ENCODE measurements at places on chromosomes 16 and 17.
A peak's percentile ranks its signal among the peaks of the same experiment; 100 is the strongest.

DNA sequence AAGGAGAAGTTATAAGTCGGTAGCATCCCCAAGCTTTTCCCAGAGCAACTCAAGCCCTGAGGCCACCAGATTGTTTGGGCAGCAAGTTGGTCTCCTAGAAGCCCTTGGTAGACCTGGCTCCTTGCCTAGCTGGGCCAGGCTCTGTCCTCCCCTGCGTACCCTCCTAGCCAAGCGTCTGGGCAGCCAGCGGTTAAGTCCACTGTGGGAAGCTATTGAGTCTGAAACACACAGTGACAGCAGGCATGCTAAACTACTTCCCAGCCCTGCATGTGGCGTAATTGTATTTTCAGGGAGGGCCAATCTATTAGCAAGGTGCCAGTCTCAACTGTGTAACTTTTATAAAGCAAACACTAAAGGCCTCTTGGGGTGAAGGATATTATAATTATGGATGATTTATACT, 419.1 kb upstream of the RBFOX1 start:
- peak; percentile 62 for DNase-seq

DNA sequence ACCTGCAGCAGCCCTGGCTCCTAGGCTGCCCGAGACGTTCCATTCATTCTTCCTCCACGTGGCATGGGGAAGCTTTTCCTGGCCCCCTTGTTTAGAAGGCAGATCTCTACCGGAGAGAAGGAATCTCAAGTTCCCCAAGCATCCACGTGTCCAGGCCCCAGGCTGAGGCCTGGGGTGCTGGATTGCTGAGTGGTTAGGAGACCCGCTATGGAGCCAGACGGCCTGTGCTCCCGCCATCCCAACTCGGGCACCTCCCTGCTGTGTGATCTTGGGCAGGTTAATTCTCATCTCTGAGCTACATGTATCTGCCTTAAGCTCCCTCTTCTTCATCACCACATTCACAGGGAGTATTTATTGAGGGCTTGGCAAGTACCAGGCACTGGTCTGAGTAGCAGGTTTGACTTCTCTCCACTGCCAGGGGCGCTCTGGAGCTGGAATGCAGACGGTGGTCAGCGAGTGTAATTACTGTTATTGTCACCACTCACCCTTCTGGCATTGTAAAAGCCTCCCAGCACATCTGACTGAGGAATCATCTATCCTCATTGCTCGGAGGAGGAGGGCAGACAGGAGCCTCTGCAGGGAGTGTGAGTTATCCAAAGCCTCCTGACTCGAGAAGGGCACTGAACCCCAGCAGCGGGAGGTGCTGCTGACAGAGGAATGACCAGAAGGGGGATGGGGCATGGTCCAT, 1.1 kb upstream of the ADGRG1 start:
- DNase-seq, result peak; percentile 33

GRCh38 chr16:65967376-65967775, 399.1 kb upstream of the CDH5 start:
- DNase-seq, result no peak

DNA sequence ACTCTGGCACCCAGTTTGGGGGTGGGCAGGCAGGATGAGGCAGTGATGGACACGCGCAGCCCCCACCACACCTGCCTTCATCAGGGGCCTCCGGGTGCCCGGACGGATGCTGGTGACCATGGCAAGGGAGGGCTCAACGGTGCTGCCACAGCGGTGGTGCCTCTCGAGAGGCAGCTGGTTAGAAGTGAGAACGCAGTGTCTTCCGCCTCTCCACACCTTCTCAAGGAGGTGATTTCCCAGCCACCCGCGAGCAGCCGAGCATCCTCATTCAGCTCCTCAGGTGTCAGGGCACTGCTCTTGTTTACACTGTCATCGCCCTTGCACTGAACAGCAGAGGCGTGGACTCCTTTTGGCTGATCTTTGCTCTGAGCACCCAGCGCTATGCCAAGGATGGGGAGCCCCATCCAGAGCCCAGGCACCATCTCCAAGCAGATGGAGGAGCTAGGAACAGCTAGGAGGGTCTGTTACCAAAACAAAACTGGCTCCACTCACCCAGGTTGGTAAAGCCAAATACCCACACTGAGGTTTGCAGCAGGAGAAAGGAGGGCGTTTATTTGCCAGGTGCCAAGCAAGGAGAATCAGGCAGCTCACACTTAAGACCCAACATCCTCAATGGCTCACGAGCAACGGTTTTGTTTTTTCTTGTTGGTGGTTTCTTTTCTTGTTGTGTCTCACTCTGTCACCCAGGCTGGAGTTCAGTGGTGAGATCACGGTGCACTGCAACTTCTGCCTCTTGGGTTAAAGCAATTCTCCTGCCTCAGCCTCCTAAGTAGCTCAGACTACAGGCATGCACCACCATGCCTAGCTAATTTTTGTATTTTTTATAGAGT, 174.3 kb upstream of the TNRC6C start:
- no peak for DNase-seq

GRCh38 chr16:27849621-27850020, 213.9 kb downstream of the GSG1L start:
- DNase-seq, result no peak

- DNase-seq, result no peak
Measured at GRCh38 chr17:4666296-4666695, 24.8 kb upstream of the ALOX15 start.

DNA sequence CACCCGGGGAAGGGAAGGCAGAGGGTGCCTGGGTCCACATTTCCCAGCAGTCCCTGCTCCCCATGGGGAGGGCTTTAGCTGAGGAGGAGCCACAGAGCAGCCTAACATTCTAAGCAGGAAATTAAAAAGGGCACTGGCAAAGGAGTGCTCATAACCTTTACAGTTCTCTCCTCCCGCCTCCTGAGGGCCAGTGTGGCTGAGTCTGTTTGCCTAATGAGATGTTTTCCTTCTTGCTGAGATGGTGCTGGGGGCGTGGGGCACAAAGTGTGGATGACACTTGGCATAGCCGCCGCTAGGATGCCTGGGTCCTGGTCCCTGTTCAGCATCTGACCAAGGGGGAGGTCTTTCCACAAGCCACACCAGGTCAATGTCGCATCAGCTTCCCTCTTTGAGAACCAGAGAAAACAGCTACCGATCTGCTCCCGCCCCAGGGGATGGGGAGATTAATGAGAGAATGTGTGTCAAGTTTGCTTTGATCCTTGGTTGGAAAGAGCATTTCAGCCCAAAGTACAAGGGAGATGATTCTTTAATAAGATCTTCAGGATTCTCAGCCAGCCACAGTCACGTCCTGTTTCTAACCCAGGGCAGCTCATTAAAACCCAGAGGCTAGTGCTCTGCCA, 5.8 kb downstream of the KIF18B start:
- no peak for DNase-seq

DNA sequence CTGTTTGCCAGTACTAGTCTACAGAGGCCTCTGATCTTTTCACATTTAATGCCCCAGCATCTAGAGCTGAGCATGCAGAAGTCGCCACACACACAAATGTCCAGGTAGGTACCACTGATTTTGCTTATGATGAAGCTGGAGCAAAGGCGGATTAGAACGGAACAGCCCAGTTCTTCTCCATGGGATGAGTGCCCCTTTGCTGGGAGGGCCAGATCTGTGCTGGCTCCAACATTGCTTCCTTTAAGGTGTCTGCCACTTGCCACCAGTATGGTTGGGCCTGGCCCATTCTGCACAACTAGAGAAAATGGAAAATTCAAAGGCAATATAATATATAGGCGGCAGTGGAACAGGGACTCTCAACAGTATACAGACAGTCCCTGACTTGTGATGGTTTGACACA, 2.2 kb upstream of the MNT start:
- DNase-seq, result no peak

DNA sequence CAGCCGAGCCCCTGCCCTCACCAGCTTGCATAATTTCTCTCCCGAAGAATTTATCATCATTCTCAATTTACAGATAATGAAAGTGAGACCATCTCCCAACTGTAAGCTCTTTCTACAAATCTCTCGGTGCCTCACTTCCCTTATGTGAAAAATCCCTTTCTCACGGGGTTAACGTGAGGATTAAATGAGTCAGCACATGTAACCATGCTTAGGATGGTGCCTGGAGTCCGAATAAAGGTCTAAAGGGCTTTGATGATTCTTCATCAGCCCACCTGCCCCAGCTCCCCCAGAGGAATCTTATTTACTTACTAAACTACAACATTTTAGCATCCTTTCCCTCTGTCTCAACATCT, 24.8 kb upstream of the PIK3R6 start:
- DNase-seq, result no peak

DNA sequence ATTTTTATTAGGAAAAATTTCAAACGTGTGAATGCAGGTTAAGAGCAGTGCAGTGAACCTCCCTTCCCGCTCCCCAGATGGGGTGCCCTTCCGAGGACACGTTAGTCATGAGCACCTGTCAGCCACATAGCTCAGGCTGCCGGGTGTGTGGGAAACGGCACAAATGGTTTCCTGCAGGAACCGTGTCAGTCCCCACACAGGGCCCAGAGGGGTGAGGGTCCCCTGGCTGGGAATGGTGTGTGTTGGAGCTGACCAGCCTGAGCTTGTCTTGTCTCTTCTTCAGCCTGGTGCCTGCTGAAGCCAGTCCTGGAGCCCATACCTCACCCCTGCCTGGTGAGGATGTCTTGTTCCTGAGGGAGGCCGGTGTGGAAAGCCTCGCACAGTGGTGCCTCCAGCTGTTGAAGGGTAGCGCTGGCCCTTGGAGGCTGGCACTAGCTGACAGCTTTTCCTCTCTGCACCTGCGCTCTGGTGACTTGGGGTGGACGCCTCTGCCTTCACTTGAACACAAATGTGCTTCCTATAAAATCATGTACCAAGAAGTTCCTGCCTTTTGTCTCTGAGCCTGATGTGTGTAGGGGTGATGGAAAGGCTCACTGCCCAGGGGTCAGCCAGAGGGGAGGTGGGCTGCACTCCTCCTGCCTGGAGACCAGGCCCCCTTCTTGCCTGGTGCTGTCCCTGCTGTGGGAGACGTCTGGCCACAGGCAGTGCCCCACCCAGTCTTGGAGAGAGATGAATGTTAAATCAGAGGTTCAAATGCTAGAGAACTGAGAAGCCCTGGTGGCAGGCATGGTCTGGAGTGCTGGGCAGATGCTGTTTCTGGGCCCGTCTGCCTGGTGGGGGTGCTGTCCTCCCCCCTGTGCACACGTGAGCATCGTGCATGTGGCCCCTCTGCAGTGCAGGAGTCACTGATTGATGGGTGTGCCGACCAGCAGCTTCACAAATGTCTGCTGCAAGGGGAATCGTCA, 102.6 kb upstream of the ZNF750 start:
- DNase-seq, result no peak

- no peak for DNase-seq
Measured at GRCh38 chr16:57679016-57679415, 10.9 kb downstream of the ADGRG3 start.

GRCh38 chr16:70467113-70467512, 12.7 kb downstream of the FCSK start:
- DNase-seq, result no peak

DNA sequence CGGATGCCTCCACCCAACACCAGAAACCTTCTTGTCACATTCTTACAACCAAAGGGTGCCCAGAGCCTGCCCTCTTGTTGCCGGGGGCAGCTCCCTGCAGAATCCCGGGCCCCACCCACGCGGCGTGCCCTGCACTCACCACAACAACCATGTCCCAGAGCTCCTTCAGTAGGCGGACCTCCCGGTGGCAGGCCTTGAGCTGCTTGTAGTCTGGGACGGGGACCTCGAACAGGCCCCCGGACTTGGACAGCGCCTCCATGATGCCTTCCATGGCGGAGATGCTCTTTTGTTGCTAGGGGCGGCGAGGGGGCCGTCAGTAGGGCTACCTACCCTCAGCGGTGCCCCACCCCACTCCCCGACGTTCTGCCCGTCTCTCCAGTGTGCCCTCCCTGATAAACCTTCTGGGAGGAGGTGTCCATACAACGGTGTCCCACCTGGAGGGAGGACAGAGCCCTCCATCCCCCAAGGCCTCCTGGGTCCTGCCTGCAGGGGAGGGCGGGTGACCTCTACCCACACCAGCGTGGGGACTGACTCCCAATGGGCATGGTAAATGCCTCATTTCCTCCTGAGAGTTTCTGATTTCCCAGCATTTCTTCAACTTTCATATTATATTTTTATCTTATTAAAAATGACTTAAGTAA, 52.2 kb downstream of the DNAH17 start:
- no peak for DNase-seq

DNA sequence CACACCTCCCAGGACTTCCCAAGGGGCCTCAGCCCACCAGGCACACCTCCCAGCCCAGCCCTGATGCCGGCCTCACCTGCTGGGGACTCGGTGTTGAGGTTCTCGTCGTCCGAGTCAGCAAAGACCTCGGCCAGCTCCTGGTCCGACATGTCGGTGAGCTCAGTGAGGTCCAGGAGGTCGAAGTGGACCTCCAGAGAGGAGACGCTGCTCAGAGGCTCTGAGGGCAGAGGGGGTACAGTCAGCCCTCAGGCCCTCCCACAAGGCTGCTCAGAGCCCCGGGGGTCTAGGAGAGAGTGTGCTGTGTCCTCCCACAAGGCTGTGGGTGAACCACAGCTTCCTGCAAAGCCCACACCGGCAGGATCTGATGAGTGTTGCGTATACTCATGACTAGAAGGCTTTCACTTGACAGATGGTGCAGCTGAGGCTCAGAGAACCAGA, 10.5 kb downstream of the DBNDD1 start:
- DNase-seq, result no peak

GRCh38 chr17:78343543-78344201, 16.2 kb downstream of the SOCS3 start:
- no peak for DNase-seq

- DNase-seq, result peak; percentile 34
Measured at GRCh38 chr16:85461814-85462713, 151.1 kb upstream of the GSE1 start.

GRCh38 chr17:47286198-47286914, 32.7 kb downstream of the ITGB3 start:
- DNase-seq, result no peak

- no peak for DNase-seq
Measured at GRCh38 chr17:77962348-77962747, 3.8 kb downstream of the TNRC6C start.

DNA sequence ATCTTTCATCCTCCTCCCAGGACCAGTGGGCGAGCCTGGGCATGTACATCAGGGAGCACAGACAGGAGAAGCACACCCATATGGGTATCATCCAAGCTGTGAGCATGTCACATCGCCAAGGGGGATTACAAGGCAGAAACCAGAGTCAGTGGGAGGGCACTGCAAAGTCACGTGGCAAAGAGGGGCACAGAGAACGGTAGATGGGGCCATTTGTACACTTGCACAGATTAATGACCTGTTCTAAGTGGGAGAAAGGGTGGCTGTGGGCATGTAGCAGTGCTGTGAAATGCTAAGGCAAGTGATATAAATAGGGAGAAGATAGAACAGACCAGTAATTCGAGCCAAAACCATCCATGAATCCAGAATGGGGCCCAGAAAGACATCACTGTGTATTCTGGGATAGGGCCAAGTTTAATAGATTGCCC, 265.0 kb downstream of the CPPED1 start:
- DNase-seq, result no peak

DNA sequence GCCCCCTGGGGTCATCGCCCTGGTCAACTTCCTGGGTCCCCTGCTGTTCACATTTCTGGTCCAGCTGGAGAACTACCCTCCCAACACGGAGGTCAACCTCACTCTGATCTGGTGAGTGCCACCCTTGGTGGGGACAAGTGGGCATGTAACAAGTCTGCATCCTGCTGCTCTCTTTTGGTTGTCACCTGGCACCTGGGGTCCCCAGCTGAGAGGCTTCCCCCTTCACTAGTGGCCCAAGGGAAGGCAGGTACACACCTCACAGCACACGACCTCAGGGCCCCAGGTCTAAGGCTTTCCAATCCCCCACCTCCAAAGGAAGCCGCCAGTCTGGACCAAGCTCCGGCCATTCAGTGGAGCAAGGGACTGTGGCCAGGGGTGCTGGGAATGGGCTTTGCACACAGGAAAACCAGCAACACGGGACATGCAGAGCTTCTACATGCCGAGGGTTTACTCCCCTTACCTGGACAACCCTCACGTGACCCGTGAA, 4.4 kb downstream of the TMC8 start:
- DNase-seq, result no peak

Measured in cerebellar cortex (tissue), 1 donor.